Activated T-helper 1 cell treated with anti-CD3 and anti-CD28 coated beads, Interleukin-2, amount 50 U/mL, for 16 hours (primary cell): ENCODE measurements at places on chromosomes 4 and X.

- DNase-seq: no peak
These were observed 47.9 kb downstream of the TET2 start for GRCh38 chr4:105194328-105195231.

DNA sequence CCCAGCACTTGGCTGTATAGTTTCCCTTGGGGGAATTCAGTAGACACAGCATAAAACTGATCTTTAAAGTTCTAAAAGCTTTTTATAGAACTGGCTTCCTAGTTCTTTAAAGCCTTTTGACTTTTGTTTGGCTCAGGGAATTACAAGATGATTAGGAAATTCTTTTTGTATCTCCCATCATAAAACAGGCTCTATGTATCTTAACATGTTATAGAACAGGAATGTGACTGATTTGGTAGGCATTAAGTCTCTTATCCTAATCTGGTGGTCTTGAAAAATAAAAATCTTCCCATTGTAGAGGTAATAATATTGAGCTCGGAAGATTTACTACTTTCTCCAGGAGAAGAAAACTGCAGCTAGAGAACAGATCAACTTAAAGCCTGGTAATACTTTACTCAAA is 262.7 kb downstream of the KCNIP4 start:
- DNase-seq: no peak

DNA sequence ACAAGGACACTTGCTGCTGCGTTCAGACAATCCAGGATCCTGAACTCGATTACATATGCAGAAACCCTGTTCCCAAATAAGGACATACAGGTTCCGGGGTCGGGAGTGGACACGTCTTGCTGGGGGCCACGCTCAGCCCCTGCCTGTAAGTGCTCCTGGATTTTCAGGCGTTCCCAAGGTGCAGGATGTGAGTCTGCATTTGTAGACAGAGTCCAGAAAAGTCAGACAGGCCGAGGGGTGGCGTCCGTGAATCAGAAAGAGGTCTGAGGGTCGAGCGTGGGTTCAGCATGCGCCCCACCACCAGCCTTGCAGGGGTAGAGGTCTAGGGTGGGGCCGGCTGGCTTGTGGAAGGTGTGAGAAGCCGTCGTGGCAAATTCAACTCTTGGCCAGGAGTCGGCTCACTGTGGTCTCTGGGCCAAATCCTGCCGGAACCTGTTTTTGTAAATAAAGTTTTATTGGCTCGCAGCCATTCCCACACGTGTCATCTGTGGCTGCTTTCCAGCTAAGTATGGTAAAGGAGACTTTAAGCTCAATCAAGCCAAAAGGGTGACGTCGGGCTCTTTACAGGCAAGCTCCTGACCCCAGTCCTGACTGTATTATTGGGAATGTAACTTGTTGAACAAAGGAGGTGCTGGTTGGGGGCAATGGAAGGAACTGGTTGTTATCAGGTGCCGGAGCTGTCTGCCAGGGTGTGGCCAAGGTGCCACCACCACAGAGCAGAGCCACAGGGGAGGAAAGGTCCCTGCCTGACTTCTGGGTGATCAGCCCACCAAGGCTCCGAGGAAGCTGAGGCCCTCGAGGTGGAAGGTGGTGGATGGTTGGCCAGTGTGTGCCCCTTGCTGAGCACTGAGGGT is 7.4 kb downstream of the DOK7 start:
- DNase-seq: no peak

- no peak for DNase-seq
These were observed 4.5 kb upstream of the TREX2 start for GRCh38 chrX:153450114-153450948.

DNA sequence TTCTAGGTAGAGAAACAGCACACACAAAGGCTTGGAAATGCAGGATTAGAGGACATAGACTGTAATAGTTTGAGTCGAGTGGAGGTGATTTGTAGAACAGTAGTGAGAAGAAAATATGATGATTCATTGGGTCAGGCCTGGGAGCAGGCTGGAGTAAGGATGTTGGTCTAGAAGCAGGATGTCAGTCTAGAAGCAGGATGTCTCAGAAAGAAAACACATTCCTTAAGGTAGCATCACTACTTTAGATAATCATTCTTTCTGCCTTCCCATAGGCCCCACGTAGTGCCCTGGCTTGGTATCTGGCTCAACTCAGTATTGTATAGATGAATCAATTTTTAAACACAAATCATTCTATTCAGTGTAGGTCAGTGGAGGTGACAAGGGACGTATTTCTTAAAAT is 11.2 kb upstream of the DACH2 start:
- no peak for DNase-seq

DNA sequence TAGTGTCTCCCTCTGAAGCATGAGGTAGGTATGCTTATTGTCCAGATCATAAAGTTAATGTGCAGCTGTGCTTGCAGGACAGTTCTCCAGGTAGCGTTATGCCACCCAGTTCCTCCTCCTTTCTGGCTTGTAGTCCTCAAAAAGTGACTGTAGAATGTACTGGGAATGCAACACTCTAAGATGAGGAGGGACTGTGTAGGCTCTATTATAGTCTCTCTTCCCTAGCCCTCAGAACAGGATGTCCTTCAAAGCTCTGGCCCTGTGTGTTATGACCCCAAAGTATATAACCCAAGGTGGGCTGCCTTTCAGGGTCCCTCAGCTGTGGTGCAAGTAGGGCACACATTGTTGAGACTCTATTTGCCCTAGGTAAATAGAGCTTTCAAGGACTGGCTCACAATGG is 20.8 kb upstream of the MANBA start:
- no peak for DNase-seq

- DNase-seq: no peak
These were observed 507.0 kb downstream of the INPP4B start for GRCh38 chr4:142339053-142339452.

DNA sequence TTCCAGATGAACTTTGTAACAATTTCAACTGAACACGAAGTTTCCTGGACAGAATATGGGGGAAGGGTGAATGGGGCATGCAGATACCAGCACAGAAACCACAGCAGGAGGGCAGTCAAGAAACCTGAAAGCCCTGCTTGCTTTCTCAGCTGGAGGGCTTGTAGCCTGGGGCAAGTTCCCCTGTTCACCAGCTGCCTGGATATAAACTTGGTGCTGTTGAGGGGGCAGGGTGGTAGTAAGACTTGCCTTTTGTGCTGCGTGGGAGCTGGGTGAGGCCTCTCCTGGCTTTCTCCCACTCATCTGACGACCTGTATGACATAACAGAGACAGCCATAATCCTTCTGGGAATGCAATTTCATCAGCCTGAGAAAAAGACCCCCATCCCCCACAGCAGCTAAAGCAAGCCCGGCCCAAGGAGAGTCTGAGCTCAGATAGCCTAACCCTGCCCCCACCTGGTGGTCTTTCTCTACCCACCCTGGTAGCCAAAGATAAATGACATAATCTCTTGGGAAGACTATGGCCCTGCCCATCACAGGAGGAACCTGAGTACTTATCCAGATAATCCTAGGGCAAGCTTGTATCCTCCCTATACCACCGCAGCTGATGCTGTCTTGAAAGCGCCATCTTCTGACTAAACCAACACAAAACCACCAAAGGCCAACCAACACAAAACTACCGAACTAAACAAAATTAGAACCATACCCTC is 234.3 kb downstream of the LAS1L start:
- DNase-seq: no peak

- no peak for DNase-seq
These were observed 103.3 kb upstream of the TLR3 start for GRCh38 chr4:185965426-185966384.

GRCh38 chrX:147333821-147334220 is 519.3 kb upstream of the CXorf51A start:
- no peak for DNase-seq

- DNase-seq: no peak
These were observed 210.9 kb upstream of the NOCT start for GRCh38 chr4:138804711-138805110.

DNA sequence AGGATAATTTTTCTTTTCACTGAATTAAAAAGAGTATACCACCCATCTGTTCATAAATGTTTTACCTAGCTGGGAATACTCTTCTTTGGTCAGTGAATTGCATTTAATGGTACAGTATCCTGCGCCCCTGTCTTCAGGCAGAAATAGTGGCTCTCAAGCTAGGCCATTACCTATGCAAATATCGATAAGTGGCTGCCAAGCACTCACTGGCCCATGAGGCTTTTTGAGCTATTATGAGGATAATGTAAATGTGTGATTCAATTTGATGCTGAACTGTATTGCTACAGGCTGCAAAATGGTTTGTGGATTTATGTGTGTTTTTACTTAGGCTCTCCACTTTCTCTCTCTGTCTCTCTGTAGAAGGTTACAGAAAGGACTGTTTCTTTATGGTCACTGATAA is 30.1 kb upstream of the MTMR1 start:
- no peak for DNase-seq

- DNase-seq: no peak
These were observed 879.3 kb upstream of the SLIT2 start for GRCh38 chr4:19372390-19372789.

DNA sequence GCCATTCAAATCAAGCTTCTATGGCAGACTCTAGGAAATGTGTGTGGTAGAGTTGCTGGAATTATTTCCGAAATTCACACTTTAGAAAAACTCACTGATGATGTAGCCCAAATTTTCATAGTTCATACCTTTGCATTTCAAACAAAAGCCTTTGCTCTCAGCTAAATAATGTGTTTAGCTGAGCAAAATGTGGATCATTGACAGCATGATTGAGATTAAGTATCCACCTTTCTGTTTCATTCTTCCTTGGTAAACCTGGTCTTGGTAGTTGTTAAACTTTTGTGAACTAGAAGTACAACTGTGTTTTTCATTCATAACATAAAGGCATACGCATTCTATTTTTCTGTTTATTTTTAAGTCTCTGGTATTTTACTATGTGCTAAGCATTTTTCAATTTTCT is 7.2 kb downstream of the PCDH7 start:
- no peak for DNase-seq

DNA sequence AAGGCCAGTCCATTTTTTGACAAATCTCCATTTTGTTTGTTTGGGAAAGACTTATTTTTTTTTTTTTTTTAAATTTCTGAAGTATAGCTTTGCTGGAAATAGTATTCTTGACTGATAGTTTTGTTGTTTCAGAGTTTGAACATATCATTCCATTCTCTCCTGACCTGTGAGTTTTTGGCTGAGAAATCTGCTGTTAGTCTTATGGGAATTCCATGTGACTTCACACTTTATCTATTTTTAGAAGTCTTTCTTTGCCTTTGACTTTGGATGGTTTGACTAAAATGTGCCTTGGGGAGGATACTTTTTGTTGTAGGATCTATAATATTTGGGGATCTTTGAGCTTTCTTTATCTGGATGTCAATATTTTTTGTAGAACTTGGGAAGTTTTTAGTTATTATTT is 10.7 kb upstream of the ADAM29 start:
- DNase-seq: no peak

GRCh38 chr4:22474636-22475310 is 41.1 kb downstream of the ADGRA3 start:
- DNase-seq: no peak

GRCh38 chrX:47576021-47576898 is 6.0 kb upstream of the TIMP1 start:
- no peak for DNase-seq

- DNase-seq: no peak
These were observed 37.6 kb downstream of the ARFIP1 start for GRCh38 chr4:152817331-152817730.

DNA sequence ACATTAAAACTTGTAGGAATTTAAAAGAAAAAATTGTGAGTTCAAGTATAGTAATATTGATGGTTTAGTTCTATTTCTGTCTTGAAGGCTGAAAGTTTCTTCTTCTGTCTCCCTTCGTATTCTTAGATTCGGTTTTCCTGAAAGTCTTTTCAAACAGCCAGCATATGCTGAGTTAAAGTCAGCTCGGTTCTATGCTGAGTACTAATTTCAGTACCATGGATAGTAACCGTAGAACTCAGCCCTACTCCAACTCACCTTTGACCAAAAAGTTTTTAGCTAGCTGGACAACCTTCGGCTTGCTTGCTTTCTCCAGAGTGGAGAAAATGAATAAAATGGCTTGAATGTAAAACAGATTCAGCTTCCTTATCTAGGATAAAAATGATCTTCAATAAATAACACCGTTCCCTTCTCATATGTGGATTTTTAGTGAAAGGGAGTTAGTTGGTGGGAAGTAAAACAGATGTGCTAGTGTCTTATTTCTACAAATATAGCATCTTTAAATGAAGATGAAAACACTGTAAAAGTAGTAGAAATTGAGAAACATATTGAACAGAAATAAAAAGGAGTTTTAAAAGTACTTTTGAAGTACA is 5.2 kb downstream of the POU4F2 start:
- no peak for DNase-seq
